Hematopoietic multipotent progenitor cell treated with erythropoietin and hydrocortisone succinate and interleukin-3 and kit ligand, for 4 days (in vitro differentiated cells): ENCODE measurements at places on chromosomes 5 and 9.
A peak's percentile ranks its signal among the peaks of the same experiment; 100 is the strongest.

GRCh38 chr9:113403646-113404045 lies 2.6 kb upstream of the ALAD start:
- DNase-seq = peak; percentile 76

GRCh38 chr5:123091298-123092222 lies 2.5 kb downstream of the PRDM6 start:
- no peak for DNase-seq

GRCh38 chr5:80928073-80928472 lies 32.1 kb upstream of the RASGRF2 start:
- DNase-seq = no peak

GRCh38 chr5:111383288-111383970 lies 128.9 kb downstream of the STARD4 start:
- no peak for DNase-seq

DNA sequence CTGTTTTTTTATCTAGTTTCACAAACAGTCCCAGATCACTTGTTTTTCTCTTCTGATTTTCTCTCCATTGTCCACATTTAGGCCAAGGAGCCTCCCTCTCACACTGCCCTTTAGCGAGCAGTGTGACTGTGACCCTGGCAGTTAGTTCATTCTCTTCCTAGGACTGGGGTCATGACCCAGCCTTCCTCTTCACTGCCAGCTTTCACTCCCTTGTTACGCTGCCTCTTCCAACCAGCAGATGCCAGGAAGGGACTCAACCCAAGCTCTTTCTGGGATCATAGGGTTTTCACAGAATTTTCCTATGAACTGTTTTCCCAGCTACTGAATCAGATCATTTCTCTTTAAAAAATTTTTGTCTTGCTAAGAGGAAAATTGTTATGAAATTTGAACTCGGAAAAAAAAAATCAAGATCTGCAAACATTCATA lies 70.9 kb downstream of the LMNB1 start:
- no peak for DNase-seq
